ENCODE measurements at places on chromosomes 3 and 15. TPM values are rescaled to one million over a fixed set of nuclear protein-coding genes. Genes with fewer than 3 reads are reported as not detected.

The ACTRT3 gene
- 1.1 TPM for polyA plus RNA-seq

The CPLX3 gene
- 13.3 TPM for polyA plus RNA-seq

The CNTN4 gene
- 1.9 TPM for polyA plus RNA-seq

The SAXO2 gene
- 3.8 TPM for polyA plus RNA-seq

The CDHR4 gene
- polyA plus RNA-seq: 0.07 TPM

The DNAH1 gene
- 2.6 TPM for polyA plus RNA-seq

The CADPS gene
- 37.5 TPM for polyA plus RNA-seq

The SNX22 gene
- 74.0 TPM for polyA plus RNA-seq

DNA sequence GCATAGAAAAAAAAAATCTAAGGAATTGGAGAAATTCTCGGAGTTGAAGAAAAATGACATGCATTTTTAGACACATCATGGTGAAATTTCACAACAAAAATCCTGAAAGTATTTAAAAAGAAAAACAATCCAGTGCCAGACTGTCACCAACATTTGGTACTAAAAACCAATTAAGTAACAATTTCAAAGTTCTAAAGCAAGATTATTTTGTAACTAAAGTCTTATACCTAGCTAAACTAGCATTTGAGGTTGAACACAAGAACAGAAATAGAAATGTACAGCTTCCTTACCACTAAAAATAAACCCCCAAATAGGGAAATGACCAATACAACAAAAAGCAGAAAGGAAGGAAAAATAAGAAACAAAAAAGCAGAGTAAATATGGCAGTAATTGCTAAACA is 11.9 kb downstream of the TOMM70 start:
- no peak for DNase-seq

DNA sequence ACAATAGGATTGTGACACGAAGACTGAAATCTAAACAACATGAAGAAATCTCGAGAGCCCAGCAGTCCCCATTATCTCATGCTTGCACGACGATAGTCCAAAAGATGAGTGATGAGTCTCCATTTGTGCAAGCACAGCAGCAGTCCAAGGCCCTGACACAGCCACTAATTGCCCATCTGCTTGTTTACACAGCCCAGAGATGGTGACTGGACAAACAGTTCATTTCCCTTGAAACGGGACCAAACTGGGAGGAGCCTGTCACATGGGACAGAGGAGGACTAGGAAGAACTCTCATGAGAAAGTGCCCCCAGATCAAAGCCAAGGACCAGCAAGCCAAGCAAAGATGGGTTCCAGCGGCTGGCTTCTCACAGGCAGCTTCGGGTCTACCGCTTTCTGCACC is 121.0 kb downstream of the GREM1 start:
- DNase-seq: no peak

DNA sequence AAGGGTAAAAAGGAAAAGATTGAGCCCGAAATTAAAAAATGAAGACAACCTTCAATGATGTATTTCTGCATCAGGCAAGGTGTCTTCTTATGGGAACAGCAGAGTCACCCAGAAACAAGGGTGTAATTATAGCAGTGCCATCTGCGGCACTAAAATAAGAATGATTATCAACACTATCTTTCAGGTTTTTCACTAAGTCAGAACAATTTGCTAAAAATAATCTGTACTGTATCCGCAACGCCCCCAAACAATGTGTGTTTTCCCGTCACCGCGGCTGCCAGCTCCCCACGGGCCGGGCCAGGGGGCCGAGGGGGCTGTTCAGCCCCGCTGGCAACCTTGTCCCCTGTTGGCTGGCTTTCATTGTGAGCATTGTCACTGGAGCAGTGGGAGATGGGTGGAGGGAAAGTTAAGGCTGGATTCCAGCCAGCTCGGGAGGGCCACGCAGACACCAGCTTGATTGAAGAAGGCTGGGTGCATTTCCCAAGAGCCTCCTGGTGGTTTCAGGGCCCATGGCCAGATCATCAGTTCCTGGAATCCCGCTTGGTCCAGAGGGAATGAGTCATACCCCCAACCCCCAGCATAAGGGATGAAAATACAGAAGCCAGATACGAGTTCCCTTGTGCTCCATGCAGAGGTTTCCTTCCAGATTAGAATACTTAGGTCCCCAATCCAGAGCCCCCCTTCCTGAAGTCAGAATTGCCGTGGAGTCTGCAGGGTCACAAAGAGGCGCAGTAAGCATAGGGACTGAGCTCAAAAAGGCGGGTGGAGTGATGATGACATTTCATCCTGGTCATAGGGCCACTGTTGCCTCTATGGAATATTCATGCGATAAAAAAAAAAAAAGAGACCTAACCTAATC is 90.2 kb upstream of the KLF13 start:
- DNase-seq: peak; percentile 88

- no peak for DNase-seq
These were observed 54.4 kb upstream of the HEG1 start for GRCh38 chr3:125110016-125110875.

DNA sequence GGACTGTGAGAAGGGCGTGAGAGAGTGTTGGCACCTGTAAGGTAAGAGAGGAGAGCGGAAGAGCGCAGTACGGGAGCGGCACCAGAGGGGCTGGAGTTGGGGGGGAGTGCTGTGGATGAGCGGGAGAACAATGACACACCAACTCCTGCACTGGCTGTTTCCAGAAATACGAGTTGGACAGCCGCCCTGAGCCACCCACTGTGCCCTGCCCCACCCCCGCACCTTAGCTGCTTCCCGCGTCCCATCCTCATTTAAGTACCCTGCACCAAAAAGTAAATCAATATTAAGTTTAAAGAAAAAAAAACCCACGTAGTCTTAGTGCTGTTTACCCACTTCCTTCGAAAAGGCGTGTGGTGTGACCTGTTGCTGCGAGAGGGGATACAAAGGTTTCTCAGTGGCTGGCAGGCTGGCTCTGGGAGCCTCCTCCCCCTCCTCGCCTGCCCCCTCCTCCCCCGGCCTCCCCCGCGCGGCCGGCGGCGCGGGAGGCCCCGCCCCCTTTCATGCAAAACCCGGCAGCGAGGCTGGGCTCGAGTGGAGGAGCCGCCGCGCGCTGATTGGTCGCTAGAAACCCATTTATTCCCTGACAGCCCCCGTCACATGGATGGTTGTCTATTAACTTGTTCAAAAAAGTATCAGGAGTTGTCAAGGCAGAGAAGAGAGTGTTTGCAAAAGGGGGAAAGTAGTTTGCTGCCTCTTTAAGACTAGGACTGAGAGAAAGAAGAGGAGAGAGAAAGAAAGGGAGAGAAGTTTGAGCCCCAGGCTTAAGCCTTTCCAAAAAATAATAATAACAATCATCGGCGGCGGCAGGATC is at the start of gene SOX2:
Gene SOX2 (plus strand): TSS at position 601 of the 811 bp plus-strand sequence. CDS start 436 bp downstream, outside the sequence.
- no peak for DNase-seq

GRCh38 chr3:177284383-177284881 is 87.2 kb upstream of the TBL1XR1 start:
- peak; percentile 46 for DNase-seq

- DNase-seq: no peak
These were observed 293.6 kb upstream of the MDFIC2 start for GRCh38 chr3:70606018-70606417.

DNA sequence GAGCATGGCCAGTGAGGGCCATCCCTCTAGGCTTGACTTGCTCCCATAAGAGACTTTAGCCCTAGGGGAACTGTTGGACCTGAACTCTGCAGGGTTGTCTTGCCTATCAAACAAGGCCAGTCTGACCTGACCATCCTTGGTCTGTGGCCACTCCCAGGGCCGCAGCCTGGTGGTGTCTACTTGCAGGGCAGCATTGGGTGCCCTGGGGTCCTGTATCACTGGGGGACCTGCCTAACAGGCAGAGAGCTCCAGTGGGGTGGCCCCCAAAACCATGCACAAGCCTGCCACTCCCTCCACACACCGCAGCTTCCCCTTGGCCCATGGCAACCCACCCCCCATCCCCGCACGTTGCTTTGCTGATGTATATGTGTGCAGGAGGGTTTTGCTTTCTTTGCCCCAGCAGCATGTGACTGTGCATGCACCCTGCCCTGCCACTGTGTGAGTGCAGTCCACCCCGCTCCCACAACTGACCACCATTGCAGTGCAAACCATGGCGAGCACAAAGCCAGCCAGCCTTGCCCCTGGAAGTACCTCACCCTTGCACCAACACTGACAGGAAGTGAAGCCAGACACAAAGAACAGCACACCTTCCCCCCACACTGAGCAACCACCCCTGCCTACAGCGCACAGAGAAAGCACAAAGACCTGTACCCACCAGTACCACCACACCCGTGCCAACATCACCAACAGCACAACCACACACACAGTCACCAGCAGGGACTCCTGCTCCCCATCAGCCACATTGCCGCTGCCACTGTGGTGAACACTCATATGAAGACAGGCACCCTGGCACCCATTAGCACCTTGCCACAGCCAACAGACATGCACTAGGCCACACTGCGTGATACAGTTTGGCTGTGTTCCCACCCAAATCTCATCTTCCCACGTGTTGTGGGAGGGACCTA is 88.8 kb downstream of the SENP7 start:
- DNase-seq: peak; percentile 23

DNA sequence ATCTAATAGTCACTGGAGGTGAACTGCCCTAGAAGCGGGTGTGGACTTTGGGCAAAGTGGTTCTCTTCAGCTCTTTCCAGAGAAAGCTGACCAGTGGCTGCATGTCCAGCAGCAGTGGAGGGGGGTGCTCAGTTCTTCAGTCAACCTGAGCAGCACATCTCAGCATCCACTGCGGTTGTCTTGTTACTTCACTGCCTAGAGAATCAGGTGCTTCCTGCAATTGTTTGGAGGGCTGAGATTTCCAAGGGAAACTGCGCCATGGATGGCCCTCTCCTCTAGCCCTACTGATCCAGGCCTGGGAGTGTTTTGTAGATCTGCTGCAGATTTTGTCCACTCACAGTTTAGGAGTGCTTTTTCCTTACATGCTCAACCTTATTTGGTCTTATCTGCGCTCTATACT is 65.6 kb upstream of the CFAP161 start:
- DNase-seq: no peak

GRCh38 chr3:14891135-14892132 is 55.9 kb upstream of the NR2C2 start:
- DNase-seq: no peak

GRCh38 chr3:167350245-167350862 is 29.7 kb downstream of the ZBBX start:
- no peak for DNase-seq

- DNase-seq: no peak
These were observed 4.8 kb downstream of the MYO5C start for GRCh38 chr15:52290800-52291199.

DNA sequence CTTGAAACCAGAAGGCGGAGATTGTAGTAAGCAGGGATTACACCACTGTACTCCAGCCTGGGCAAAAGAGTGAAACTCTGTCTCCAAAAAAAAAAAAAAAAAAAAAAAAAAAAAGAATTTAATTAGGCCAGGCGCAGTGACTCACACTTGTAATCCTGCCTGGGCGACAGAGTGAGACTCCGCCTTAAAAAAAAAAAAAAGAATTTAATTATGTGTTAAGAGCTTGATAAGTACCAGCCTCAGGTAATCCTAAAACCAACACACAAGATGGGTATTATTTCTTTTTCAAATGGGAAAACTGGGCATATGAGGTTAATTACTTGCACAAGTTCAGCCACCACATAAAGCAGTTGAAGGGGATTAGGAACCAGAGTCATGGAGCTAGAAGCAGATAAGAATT is 49.0 kb downstream of the PBRM1 start:
- DNase-seq: no peak

- DNase-seq: no peak
These were observed 162.5 kb downstream of the TPRG1 start for GRCh38 chr3:189334064-189334920.

DNA sequence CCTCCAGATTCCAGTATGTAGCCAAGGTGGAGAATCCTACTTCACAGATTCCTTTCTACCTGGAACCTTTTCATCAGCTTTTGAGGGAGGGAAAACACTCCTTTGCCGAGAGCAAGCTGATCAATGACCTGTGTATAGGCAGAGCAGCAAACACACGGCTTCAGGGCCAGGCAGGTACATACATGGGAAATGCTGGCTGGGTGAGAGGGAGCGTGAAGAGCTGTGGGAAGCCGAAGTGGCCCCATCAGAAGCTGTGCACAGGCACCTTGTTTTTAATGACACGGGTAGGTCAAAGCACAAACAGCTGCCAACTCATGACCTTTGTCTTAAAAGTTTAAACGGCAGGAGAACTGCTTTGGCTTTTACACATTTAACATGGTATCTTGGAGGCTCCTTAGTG is 25.3 kb downstream of the STARD5 start:
- no peak for DNase-seq

GRCh38 chr15:89660556-89660955 is 5.3 kb upstream of the KIF7 start:
- no peak for DNase-seq

- peak; percentile 81 for DNase-seq
These were observed 130.8 kb upstream of the SLC2A2 start for GRCh38 chr3:171157286-171157685.

DNA sequence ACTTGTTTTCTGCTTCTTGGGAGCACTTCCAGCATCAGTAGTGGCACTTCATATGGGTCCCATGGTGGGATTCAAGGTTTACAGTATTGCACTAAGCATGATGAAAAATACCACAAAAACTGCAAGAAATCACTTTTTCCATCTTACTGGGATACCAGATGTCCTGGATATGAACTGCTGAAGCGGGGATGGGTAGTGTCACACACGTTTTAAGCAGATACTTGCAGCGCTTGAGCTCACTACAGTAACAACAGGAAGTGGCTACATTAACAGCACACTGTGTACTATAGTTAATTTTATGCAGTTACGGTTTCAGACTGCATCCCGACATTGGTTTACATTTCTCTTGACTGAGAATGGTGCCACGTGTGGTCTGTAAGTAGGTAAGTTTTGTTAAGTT is 3.5 kb upstream of the ISG20 start:
- no peak for DNase-seq
